Activated CD4-positive, alpha-beta T cell treated with anti-CD3 and anti-CD28 coated beads for 36 hours (primary cell): ENCODE measurements at places on chromosomes 2 and 18. TPM values are rescaled to one million over a fixed set of nuclear protein-coding genes. Genes with fewer than 3 reads are reported as not detected.
A peak's percentile ranks its signal among the peaks of the same experiment; 100 is the strongest.

GRCh38 chr2:205212357-205212756 lies 469.9 kb upstream of the NRP2 start:
- no peak for DNase-seq

DNA sequence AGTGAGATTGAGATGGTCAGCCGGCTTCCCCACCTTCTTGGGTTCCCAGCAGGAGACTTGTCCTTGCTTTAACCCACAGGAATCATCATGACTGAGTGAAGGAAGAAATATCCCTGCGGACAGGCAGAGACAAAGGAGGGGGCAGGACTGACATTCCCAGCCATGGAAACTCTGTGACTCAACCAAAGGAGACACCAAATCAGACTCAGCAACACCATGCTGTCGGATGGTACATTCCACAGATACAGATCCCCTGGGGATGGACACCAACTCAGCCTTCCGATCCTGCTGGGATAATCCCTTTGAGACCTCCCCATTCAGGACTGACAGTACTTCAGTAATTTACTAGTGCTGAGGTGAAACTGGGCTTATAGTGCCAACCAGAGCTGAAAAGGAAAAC lies 518.3 kb downstream of the XIRP2 start:
- no peak for DNase-seq

- no peak for DNase-seq
Measured at GRCh38 chr2:206971805-206972204, 32.5 kb downstream of the CPO start.

- DNase-seq = no peak
Measured at GRCh38 chr2:31110431-31110830, 27.8 kb downstream of the GALNT14 start.

RMDN2 gene
- 2.7 TPM for total RNA-seq

DNA sequence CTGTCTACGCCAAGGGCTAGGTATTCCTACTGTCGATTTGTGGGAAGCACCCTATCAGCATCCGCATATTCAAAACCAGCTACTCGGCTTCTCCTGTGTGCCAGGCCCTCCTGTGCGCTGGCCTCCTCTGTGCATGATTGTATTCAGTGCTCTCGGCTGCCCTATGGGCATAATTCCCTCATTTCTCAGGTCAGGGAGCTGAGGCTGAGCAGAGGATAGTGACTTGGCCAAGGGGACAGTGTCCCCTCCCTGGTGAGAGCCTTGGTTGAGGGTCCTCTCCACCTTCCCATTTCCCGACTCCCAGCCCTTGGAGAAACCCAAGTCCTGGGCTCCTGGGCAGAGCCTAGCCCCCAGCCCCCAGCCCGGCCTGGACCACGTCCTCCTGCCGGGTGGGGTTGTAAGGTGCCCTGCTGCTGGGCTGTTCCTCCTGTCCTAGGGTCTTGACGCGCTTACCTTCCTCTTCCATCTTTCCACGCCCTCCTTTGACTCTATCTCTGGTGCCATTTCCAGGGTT lies 6.3 kb upstream of the HS6ST1 start:
- DNase-seq = peak; percentile 2

DNA sequence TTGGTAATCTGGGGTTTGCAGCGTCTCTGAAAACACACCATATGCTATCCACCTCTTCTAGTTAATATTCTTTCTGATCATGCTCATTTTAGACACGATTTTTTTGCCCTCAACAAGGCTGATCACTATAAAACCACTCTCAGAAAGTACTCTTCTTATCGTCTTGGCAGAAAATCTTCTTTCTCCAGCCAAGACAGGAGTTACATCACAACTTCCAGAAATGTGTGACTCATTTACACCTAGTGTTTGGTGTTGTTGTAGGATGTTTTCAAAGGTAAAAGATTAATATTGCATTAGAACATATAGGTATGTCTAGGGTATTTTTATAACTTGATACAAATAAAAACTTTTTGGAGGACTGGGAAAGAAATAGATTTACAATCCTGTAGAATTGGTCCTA lies 138.5 kb upstream of the NETO1 start:
- DNase-seq = no peak

SCN7A gene
- total RNA-seq = not detected

TMEM247 gene
- total RNA-seq = not detected

GPR45 gene
- total RNA-seq = not detected

GRCh38 chr2:49004036-49004626 lies 150.2 kb downstream of the FSHR start:
- DNase-seq = no peak

DNA sequence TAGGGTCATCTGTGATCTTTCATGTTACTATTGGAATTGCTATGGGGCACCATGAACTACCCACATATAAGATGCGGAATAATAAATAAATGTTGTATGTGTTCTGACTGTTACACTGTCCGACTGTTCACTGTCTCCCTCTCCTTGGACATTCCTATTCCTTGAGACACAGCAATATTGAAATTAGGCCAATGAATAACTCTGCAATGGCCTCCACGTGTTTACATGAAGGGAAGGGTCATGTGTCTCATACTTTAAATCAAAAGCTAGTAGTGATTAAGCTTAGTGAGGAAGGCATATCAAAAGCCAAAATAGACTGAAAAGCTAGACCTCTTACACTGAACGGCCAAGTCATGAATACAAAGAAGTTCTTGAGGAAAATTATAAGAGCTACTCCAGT lies 751.3 kb downstream of the SOCS6 start:
- no peak for DNase-seq

- DNase-seq = no peak
Measured at GRCh38 chr2:96694279-96694678, 45.6 kb downstream of the LMAN2L start.

IL1RL1 gene
- 0.27 TPM for total RNA-seq

GRCh38 chr2:70703900-70704549 lies 64.0 kb downstream of the ADD2 start:
- no peak for DNase-seq

MDH1B gene
- 1.3 TPM for total RNA-seq

DNA sequence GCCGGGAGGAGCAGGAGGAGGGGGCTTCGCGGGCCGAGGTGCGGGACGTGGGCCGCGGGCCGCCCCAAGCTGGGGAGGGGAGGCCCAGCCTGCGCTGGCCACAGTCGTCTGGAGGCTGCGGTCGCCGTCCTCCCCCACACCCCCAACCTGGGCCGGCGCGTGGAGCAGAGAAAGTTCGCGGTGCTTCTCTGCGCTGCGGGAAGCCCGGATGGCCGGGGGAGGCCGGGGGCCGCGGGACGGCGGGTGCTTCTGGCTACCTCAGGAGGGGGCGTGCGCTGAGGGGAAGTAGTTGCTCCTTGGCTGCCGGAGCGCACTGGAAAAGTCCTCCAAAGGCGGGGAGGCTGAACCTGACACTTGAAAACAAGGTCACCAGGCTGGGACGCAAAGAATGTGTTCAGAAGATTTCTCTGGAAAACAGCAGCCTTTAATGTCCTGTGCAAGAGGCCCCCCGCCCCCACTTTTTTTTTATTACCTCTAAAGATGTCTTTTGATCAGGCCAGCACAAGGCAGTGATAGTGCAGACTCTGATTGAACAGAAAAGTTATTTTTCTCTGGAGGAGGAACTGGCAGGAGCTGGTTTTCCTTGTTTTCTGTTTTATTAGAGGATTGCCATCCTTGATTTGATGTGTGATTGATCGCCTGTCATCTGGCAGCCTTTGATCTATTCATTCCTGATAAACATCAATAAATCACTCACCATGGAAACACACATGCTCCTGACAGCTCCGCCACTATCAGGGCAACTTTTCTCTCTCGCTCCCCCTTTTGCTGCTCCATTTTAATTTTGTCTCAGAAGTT lies 1.6 kb downstream of the TSHZ1 start:
- DNase-seq = peak; percentile 59

DNA sequence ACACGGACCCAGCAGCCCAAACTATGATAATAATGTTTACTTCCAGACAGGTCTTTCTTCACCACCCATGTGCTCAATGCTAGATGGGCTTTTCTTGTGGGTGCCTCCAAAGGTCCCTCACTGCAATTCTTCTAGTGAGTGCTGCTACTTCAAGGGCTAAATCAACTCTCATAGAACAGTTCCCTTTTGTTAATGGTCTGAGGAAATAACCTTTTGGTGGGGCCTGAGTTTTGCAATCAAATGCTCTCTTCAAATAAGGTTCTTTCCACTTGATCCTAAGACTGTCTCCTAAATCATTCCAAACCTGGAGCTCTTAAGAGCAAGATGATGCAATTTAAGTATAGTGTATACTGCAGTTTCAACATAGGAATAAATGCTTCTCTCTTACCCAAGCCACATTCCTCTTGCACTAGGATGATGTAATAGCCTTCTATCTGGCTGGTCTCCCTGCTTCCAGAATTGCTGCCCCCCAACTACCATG lies 6.0 kb downstream of the NEMP2 start:
- DNase-seq = no peak

GRCh38 chr2:8549273-8549922 lies 132.5 kb upstream of the ID2 start:
- DNase-seq = no peak

DNA sequence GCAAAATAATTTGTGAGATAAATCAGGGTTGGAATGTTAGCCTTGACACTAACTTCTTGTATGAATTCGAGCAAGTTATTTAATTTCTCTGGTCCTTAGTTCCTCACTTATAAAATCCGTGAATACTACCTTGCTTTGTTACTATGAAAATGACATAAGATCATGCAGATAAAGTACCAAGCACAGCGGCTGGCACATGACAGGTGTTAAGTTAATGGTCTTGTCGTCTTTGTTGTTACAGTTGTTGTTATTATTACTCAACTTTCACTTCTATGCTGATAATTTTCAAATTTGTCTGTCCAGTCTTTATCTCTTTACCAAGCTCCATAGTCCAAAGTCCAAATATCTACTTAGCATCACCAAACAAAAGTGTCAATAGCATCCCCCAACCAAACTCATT lies 482.1 kb downstream of the ARHGAP15 start:
- no peak for DNase-seq

CNOT11 gene
- 106 TPM for total RNA-seq

DNA sequence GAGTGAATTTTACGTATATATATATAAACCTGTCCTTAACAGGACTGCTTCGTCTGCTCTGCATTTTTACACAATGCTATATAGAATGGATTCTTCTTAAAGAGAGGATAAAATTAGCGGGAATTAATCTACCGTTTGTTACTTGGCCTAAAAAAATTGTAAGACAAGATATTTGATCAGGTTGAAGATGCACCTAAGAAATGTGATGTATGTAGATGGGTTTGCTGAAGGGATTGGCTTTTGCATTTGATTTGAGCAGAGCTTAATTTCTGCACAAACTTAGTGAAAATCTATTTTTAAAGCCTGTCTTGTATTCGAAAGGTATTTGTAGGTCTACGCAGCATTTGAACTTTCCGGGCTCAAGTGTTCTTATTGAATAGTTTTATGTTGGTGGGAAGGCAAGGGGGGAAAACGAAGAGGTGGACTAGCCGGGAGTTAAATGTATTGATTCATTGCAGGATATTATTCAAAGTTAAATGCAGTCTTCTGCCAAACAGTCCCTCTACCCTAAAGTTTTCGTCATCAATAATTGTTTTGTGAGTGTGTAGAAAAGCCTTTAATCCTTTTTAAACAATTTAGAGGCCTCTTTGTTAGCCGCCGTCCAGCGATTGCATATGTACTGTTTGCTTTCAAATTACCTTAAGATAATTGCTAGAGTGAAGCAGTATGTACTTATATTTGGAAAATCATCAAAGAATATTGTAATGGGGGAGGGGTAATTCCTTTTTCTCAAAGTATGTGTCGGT lies 1.2 kb downstream of the PPP1CB start:
- no peak for DNase-seq

GRCh38 chr18:2219706-2220105 lies 351.6 kb downstream of the METTL4 start:
- no peak for DNase-seq

DNA sequence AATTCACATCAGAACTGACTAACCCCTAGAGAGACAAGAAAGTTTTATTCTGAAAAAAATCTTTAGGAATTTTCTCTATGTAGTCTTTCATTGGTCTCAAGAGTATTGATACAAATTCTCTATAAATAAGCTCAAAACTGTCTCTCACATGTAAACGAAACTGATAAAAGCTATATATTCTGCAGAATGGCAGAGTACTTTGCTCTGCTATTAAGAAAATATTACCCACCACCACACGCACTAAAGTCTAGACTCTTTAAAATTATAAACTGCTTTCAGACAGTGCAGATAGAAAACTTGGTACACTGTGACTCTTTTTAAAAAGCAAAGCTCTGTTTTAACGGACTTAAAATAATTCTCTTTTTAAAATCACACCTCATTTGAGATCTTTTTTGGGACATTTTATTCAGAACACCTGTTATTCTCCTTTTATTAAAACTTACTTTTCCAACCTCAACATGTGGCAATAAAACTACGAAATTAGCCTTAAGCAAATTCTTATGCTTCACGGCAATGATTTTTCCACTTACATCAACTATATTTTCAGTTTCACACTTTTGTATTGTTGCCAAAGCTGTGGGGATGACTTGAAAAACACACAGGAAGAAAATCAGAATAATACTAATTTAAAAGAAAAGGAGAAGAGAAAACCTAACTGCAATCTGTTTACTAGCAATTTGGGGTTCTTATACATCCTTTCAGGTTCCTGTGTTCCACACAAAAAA lies 58.0 kb downstream of the CCDC88A start:
- no peak for DNase-seq

- no peak for DNase-seq
Measured at GRCh38 chr2:200765995-200766660, 45.6 kb upstream of the BZW1 start.

KIF1A gene
- 8.2 TPM for total RNA-seq

PRKAG3 gene
- not detected for total RNA-seq

DNA sequence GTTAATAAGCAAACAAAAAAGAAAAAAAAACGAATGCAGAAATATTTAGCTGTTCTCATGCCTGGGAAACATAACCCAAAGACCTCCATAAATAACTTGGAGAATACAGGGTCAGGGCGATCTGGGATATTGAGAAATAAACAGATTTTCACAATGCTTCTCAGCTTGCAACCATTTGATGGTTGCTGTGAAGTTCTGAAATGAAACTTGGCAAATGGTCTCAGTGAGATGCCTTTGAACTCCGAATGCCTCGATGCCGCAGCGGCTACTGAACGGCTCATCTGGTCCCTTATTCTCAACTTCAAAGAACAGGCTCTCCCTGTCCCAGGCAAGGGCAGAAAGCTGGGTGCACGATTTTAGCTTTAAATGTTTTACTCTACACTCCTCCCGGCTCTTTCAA lies 78.1 kb downstream of the ZNF516 start:
- no peak for DNase-seq

- DNase-seq = no peak
Measured at GRCh38 chr2:63796796-63797195, 44.9 kb upstream of the UGP2 start.

DNA sequence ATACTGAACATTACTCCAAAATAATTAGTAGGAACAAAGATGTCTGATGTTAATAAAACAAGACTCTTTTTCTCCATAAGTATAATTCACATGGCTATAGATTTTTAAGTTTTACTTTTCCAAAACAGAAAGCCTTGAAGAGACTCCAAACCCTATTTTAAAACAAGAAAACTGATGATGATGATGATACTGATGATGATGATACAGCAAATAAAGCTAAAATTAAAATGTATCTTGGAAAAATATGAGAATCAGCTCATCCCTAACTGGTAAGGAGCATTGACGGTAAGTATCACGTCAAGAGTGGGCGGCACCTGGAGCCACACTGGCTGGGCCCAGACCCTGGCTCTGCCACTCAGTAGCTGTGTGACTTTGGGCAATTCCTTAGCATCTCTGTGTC lies 39.6 kb downstream of the ID2 start:
- no peak for DNase-seq
